Jurkat, Clone E6-1 (cell line): ENCODE measurements at places on chromosomes 5 and 9.

- DNase-seq, result peak; percentile 25
These were observed 6.5 kb downstream of the ARL14EPL start for GRCh38 chr5:116038817-116039216.

- DNase-seq, result no peak
These were observed 3.4 kb downstream of the RPL37 start for GRCh38 chr5:40831346-40832210.

GRCh38 chr9:18405240-18405639 lies 68.7 kb upstream of the ADAMTSL1 start:
- DNase-seq, result no peak

DNA sequence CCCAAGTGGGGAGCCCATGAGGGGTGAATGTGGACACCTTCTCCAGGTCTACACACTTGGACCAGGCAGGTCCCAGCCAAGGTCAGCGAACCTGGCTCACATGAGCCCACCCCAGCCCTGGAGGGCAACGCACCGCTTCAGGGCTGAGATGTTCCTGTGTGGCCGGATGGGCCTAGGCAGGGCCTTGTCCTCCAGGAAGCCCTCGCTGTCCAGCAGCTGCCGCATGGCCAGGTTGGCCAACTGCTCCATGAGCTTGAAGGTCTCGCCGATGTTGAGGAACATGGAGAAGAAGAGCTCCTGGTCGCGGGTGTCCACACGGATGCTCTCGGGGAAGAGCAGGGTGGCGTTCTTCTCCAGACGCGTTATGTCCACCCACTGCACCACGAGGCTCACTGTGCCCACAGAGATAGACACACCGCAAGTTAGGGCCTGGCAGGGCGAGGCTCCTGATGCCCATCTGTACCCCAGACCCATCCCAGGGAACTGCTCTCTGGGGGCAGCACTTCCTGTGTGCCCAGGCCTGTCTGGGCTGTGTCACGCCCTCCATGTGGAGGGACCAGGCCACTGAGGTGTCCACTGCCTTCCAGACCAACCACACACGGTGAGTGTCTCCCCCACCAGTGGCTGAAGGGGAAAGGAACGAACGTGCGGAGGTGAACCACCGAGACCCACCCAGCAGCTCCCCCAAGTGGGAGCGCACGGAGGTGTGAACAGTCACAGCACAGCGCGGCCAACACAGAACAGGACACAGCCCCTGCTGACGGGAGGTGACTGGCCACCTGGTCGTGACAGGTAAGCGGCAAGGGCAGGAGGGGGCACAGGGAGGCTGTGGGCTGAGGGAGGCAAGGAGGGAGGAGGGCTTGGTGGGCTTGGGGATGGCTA lies 14.4 kb downstream of the TBC1D9B start:
- no peak for DNase-seq

DNA sequence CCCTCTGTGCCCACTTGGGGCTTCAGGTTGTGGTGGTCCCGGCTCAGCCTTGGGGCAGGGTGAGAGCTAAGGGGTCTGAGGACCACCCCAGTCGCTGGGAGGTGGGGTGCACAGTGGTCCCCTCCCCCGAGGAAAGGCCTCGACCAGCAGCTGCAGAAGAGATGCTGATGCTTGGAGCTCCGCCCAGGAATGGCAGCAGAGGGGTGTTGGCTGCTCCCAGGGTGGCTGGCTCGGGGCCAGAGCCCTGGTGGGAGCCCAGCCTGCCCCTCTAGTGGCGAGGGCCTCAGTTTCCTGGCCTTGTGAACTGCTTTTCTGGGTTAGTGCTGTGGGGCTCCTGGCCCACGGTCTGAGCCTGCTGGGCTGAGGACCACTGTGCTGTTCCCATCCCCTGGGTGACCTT lies 1.2 kb downstream of the DIPK1B start:
- no peak for DNase-seq
